ENCODE measurements at places on chromosomes 1 and 21.
A peak's percentile ranks its signal among the peaks of the same experiment; 100 is the strongest.

- DNase-seq: no peak
These were observed 9.6 kb downstream of the TAGLN2 start for GRCh38 chr1:159915571-159916241.

GRCh38 chr1:70899735-70900134 lies 147.9 kb downstream of the PTGER3 start:
- no peak for DNase-seq

- DNase-seq: no peak
These were observed 23.4 kb upstream of the ABCG1 start for GRCh38 chr21:42195378-42196031.

DNA sequence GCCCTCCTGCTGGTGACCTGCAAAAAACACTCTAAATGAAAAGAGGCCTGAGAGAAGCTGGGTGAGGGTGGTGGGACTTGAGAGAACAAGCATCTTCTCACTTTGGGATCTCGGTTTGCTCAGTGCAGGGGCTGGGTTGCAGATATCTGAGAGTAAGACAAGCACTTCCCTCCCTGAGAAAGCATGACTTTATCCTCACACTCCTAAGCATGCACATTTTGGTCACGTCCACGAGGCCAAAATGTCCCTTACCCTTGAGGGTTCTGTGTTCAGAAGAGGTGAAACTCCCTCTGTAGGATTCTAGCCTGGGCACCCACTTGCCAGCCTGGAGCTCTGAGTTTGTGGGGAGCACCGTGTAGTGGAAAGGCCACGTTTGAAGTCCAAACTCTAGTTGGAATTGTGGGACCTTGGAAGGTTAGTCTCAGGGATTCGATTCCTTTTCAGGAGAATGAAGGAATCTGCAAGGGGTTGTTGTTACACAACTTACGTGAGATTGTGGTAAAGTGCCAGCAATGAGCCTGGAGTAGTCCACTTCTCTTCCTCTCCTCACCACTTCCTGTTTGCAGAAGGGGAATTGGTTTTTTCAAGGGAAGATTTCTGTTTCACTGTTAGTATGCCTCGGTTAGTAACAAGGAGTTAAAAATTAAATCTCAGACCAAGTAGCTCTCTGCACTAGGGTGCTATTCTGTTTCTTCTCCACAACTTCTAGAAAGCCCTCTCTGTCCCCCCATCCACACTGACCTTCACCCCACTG lies 3.0 kb downstream of the FCAMR start:
- DNase-seq: peak; percentile 21

DNA sequence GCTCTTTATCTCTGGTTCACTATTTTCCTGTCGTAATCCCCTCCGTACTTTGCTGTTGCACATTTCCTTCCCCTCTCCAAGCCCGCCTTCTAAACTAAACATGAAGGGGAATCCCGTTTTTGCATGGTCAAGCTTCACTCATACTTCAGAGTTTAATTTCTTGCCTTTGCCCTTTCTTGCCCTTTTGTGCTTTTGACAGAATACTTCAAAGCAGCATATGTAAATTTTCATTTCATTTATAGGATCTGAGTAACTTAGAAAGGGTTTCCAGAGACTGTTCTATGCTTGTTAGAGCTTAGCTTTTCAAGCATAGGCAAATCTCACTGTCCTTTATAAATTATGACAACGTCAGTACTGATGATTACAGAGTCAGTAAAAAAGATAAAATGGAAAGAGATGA lies 27.7 kb downstream of the SPATA45 start:
- no peak for DNase-seq

DNA sequence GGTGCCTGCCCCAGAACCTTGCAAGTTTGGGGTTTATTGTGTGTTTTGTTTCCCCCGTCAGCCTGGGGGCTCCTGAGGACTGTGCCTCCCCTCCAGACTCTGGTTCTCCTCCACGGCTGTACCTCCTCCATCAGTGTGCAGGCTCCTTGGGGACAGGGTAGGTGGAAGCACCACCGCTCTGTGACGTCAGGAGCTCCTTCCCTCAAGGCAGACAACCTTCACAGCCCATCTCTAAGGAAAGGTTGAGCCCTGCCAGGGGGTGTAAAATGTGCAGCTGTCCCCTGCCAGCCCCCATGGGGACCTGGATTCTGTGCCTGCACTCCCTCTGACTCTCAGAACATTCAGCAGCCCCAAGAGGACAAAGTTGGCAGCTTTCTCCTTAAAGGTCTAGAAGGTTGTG lies 465 bp upstream of the HSPB7 start:
- DNase-seq: no peak

DNA sequence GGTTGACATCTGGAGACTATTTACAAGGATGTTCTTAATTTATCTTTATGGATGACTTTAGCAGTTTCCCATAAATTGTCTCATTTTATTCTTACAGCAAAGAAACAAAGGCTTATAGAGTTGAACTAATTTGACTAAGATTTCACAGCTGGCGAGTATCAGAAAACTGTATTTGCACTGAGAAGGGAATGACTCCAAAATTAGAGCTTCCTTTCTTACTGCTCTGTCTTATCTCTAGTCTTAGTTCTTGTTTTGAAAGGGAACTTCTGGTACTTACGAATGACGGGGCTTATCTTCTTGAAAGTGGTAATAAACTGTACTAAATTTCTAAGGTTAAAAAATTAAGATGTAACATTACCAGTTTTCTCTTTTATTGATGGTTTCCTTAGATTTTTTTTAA lies 13.6 kb downstream of the CNST start:
- no peak for DNase-seq

GRCh38 chr1:17183388-17184160 lies 21.4 kb upstream of the PADI1 start:
- no peak for DNase-seq

GRCh38 chr1:159900086-159900680 lies at the start of gene CFAP45:
CFAP45 (minus strand) TSS chr1:159900165; CDS start chr1:159900098, 67 bp downstream.
- DNase-seq: peak; percentile 53

GRCh38 chr1:64624808-64625207 lies 120.1 kb upstream of the RAVER2 start:
- DNase-seq: no peak

DNA sequence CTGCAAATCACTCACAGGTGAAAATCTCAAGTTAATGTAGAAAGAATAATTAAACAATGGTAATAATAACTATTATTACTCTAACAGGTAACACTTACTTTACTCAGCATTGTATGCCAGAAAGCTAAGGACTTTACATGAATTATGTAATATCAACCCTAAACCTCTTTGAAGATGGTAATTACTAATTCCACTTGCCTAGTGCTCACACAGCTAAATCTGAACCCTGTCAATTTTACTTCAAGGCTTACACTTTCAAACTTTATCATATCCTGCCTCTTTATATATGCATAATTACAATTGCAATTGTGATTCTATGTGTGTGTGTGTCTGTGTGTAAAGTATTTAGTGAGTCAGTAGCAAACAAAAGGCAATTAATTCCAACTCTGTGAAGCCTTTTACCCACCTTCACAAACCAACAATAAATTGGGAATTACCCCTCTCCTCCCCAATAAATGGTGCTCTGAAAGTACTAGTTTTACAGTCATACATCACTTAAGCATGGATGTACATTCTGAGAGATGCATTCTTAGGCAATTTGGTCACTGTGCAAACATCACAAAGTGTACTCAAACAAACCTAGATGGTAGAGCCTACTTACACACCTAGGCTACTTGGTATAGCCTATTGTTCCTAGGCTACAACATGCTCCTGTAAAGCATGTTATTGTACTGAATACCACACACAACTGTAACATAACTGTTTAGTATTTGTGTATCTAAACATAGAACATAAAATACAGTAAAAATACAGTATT lies 5.9 kb downstream of the ZNF644 start:
- DNase-seq: no peak

GRCh38 chr1:67465375-67465774 lies 35.2 kb upstream of the SERBP1 start:
- no peak for DNase-seq

GRCh38 chr21:38351176-38351959 lies 94.6 kb downstream of the KCNJ15 start:
- DNase-seq: no peak

DNA sequence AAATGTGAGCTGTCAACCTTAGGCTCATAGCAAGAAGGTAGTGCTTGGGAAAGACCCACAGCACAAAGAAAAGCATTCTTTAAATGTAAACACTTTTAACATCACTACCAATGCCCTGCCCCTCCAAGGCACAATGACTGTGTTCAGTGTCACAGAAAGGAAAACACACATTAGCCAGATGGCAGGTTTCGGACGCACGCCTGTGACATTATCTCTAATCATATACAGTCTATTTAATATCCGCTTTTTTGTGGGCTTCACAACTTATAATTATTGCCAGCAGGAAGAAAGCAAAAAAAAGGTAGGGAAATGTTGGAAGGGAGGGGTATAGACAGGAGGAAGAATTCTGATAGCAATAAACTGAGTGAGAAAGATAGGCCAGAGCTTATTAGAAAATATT lies 112.4 kb upstream of the BEND5 start:
- DNase-seq: no peak

DNA sequence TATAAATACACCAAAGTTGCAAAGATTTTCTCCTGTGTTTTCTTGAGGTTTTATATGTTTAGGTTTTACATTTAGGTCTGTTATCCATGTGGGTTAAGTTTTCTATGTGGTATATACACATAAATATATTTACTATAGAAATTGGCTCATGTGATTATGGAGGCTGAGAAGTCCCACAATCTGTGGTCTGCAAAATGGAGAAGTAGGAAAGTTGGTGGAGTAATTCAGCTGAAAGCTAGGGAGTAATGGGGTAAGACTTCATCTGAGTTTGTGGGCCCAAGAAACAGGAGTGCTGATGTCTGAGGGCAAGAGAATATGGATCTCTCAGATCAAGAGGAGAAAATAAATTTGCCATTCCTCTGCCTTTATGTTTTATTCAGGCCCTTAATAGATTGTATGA lies 146.0 kb downstream of the GPATCH2 start:
- no peak for DNase-seq

DNA sequence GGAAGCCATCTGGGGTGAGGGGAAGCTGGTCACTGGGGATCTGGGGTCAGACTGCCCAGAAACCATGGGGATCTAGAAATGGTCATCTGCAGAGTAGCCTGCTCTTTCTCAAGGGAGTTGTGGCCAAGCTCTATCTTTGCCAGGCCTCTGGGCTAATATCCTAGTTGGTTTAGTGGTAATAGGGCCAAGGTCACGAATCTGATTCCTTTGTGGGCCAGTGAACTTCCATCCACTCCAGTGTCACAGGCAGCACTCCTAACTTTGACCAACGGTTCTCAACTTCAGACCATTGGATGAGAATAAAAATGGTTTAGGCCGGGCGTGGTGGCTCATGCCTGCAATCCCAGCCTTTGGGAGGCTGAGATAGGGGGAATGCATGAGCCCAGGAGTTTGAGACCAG lies 28.1 kb upstream of the PPP2R5A start:
- no peak for DNase-seq

DNA sequence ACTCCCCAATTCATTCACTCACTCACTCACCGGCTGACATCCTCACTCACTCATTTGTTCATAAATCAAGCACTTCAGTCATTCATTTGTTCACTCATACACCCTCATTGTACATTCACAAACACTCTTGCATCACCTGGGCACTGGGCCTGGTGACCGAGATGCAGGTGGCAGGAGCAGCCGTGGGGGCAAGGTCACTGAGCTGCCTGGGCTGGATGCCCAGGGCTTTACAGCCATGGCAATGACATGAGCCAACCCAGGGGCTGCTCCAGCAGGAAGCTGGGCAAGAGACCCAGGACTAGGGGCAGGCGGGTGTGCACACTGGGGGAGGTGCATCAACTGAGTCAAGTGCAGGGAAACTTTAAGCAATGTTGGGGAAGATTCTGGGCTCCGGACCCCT lies 113.6 kb upstream of the IGSF21 start:
- no peak for DNase-seq

GRCh38 chr1:167924102-167924501 lies 10.2 kb upstream of the ADCY10 start:
- DNase-seq: no peak

- peak; percentile 74 for DNase-seq
These were observed 31.4 kb downstream of the CLCA1 start for GRCh38 chr1:86499987-86500593.

- DNase-seq: no peak
These were observed 174.9 kb downstream of the DPYD start for GRCh38 chr1:97745912-97746311.

GRCh38 chr1:56321150-56321490 lies 258.2 kb downstream of the PLPP3 start:
- no peak for DNase-seq

- no peak for DNase-seq
These were observed 16.7 kb upstream of the SH3BGRL3 start for GRCh38 chr1:26263212-26263611.

DNA sequence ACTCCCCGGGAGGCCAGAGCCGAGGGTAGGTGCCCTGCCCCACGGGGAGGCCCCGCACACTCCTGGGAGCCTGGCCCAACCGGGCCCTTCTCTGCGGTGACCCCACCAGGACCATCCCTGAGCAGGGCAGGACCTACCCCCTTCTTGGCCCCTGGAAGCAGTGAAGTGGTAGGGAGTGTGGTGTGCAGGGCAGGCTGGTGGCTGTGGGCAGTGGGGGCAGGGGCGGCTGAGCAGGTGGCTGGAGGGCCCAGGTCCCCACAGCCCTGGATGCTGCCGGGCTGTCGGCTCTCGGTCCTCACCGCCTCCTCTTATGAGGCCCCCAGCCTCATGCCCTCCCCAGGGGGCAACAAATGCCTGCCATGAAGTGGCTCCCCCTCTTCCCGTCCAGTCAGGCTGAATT lies 19.5 kb downstream of the PLCH2 start:
- no peak for DNase-seq

- DNase-seq: no peak
These were observed 283.9 kb downstream of the DPYD start for GRCh38 chr1:97636941-97637340.

DNA sequence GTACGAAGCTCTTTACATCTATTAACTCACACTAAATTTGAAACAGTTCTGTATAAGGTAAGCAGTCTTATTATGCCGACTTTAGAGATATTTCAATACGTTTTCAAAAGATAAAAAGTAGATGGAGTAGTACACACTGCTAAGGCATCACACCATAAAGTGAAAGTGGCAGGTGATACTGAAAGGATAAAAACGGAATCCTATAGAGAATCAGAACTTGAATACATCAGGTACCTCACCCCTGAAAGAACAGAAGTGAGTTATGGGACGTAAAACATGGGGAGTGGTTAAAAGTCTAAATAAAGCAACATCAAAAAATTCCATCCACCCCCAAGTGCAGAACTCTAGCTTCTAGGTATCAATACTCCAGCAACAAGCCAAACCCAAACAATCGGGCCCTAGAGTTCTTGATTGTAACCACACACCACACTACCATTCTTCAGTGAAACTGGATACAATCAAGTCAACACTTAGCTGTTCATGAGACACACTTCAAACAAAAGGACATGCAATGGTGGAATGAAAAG lies 142.6 kb downstream of the SMYD3 start:
- DNase-seq: no peak

- DNase-seq: no peak
These were observed 716.2 kb downstream of the NCAM2 start for GRCh38 chr21:21714426-21714825.

All from CD4-positive, alpha-beta T cell treated with Interleukin-21 for 1 hour (primary cell).